Stimulated activated CD4-positive, alpha-beta T cell treated with anti-CD3 and anti-CD28 coated beads, Interleukin-15, amount 100 ng/mL, for 1 hour (primary cell): ENCODE measurements at places on chromosomes 4 and X.

DNA sequence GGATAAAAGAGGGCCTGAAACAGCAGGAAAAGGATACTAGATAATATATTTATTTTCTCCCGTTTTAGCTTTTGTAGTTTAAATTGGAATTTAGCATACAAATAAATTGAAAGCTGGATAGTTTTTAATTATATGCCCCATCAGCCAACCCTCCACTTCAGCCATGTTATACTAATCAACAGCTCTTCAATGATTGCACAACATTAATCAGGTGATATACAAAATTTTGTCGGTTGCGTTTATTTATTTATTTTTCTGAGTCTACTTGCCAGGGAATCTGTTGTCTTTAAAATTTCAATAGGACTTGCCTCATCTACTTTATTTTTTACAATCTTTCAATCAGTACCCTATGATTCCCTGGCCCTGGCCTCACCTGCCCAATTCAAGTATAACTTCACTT is 12.1 kb downstream of the DGKK start:
- DNase-seq, result no peak

GRCh38 chr4:98673288-98673644 is 14.9 kb upstream of the TSPAN5 start:
- DNase-seq, result no peak

- DNase-seq, result no peak
These were observed 148.6 kb downstream of the RBMX2 start for GRCh38 chrX:130550351-130550750.

DNA sequence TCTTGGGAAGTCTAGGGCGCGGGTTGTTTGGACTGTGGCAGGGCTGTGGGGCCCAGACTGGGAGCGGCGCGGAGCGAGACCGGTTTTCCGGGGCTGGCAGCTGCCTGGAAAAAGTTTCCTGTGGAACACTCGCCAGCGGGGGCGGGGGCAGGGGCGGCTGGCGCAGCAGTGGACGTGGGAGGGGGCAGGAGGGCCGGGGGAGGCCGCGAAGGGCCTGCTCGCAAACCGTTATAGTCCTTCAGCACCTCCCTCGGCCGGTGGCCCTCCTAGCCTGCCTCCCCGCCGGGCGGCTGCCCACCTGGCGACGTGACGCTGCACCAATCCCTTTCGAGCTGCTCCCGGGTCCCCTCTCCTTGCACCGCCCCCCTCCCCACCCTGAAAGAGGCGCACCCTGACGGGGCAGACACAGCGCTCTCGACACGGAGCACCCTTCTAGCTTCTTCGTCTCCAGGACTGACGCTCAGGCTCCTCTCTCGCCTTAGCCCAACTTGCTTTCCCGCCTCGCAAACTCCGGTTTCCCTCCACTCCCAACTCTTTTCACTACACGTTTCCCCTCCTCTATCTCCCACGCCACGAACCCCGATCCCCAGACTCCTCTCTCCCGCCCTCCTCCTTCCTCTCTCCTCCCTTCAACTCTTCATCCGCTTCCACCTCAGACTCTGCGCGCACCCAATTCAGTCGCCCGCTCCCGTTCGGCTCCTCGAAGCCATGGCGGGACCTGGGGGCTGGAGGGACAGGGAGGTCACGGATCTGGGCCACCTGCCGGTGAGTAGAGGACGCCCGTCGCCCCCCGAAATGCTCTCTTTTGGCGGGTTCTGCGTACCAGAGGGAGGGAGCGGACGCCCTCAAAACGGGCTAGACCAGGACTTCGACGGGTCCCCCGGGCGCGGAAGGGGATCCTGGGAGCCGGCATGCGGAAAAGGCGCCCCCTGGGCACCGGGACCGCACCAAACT is at the start of gene NRK:
TSS of gene NRK (plus strand) at position 402 of the 954 bp plus-strand sequence. CDS start at position 709, 307 bp downstream.
- DNase-seq, result no peak

DNA sequence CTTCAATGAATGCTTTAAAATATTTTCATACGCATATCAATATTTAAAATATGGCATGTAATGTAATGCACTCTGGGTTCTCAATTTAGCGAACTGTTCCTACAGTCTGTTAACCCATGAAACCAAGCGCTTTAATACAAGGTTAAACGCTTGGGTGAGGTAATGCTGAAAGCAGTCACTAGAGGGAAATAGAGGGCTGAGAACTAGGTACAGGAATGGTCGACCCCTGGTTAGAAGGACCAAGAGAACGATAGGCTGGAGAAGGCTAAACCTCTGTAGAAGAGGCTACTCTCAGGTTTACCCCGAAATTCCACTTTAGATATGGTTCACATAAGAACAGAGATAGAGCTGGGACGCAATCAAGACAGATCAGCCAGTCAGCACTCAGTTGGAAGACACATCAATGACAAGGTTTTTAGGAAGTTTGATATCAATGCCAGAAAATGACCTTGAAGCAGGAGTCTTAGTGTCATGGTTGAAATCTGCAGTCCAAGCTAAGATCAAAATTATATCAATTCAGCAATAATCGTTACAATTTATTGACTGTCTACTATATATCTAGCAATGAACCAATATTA is 26.9 kb downstream of the ARSJ start:
- DNase-seq, result no peak

- DNase-seq, result no peak
These were observed 195.2 kb upstream of the STK26 start for GRCh38 chrX:131827935-131828334.

- DNase-seq, result no peak
These were observed 19.1 kb upstream of the XK start for GRCh38 chrX:37666516-37666915.
